ENCODE measurements at places on chromosomes 11 and 22. TPM values are rescaled to one million over a fixed set of nuclear protein-coding genes. Genes with fewer than 3 reads are reported as not detected.

GRCh38 chr11:75302371-75302770, 49.1 kb downstream of the ARRB1 start:
- no peak for DNase-seq

DNA sequence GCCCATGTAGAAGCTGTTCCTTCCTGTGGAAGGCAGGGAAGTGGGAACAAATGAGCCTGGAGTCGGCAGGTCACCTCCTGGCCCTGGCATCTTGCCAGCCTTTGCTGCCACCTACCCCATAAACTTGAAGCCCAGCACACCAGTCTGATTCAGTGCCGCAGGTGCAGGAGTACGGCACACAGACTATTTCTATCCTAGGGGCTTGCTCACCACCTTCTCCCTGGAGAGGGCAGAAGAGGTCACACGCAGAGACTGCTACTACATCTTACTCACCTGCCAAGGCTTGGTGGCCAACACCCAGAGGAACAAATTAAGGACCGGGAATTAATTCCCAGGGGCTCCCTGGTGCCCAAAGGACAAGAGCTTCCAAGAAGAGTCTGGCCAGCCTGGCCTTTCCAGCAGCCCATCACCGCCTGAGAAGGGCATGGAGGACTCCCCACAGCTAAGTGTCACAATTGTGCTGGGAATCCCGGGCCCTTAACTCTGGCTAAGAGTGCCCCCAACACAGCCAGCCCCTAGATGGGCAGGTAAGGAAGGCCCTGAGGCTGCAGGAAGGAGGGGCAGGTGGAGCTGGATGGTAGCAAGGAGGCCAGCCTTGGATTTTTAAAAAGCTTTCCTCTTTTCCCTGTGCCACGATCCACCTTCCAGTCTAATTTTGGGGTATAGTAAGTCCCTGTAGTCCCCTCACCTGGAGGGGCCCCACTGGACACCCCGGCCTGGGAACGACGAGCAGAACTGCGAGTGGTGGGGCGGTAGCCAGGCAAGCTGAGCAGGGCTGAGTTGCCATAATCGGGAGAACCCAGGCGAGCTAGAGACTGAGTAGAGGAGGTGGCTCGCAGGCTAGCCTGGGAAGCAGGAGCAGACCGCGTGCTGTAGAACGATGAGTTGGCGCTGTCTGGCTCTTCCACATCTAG, 6.9 kb downstream of the IL18BP start:
- no peak for DNase-seq

GRCh38 chr11:83642500-83642899, 356.3 kb upstream of the CCDC90B start:
- DNase-seq = no peak

GRCh38 chr11:122181372-122181771, 65.4 kb upstream of the BLID start:
- DNase-seq = no peak

GRCh38 chr11:8225589-8226036, 38.1 kb downstream of the LMO1 start:
- peak; percentile 41 for DNase-seq

GRCh38 chr11:112931703-112932102, 29.5 kb upstream of the NCAM1 start:
- no peak for DNase-seq

The ZBED5 gene
- 29.1 TPM for total RNA-seq

The GLB1L2 gene
- total RNA-seq = not detected

The MAPK11 gene
- 1.8 TPM for total RNA-seq

The HSD17B12 gene
- total RNA-seq = 68.2 TPM

GRCh38 chr22:26324150-26324549, 104.9 kb upstream of the ASPHD2 start:
- DNase-seq = no peak

The BEST1 gene
- 0.10 TPM for total RNA-seq

- no peak for DNase-seq
Observed at GRCh38 chr22:21766691-21767462, 31.3 kb upstream of the YPEL1 start.

The SYT12 gene
- under 0.01 TPM for total RNA-seq

The MN1 gene
- total RNA-seq = 1.7 TPM

GRCh38 chr22:43600265-43600664, 188.5 kb downstream of the MPPED1 start:
- no peak for DNase-seq

The FAR1 gene
- 44.7 TPM for total RNA-seq

GRCh38 chr11:79437981-79438630, 2.7 kb downstream of the TENM4 start:
- DNase-seq = peak; percentile 72

DNA sequence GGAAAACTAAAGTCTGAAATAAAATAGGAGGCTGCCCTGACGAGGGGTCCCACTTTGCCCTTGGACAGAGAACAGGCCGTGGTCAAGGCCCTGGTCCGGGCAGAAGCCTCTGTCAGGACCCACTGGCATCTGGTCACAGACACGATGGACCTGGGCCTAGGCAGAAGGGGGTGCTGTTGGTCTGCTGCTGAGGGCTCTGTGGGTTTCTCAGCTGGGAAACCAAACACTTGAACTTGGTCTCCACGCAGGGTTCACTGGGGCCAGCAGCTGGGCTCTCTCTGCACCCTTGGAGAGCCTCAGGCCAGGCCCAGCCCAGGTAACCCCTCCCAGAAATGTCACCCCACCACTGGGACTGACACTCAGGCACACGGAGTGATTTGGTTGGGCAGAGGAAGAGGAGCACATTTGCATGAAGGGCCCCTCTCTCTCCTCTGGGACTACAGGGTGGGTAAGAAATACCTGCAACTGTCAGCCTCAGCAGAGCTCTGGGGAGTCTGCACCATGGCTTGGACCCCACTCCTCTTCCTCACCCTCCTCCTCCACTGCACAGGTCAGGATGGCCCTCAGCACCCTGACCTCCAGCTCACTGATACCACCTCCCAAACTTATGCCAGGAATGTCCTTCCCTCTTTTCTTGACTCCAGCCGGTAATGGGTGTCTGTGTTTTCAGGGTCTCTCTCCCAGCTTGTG, 48.1 kb upstream of the TOP3B start:
- no peak for DNase-seq

The OR52I2 gene
- total RNA-seq = not detected

DNA sequence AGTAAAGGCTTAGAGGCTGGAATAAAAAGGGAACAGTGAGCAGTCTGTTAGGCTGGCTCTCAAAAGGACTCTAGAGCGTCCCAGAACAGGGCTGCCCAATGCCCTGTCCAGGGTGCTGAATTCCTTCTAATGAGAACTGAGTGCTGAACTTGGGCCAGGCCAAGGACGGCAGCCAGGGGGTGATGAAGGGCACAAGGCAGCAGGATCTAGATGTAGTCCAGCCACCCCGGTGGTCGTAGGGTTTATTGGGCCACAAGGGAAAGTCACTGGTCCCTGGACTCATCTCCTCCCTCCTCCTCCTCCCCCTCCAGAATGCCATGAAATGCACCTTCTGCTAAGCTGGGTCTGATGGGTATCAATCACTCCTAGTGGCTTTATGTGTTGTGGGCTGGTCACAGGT, 19.2 kb downstream of the NPTXR start:
- DNase-seq = peak; percentile 68

GRCh38 chr11:130475426-130476053, 27.1 kb downstream of the ADAMTS15 start:
- peak; percentile 72 for DNase-seq

- DNase-seq = no peak
Observed at GRCh38 chr22:35103761-35104160, 37.8 kb downstream of the ISX start.

DNA sequence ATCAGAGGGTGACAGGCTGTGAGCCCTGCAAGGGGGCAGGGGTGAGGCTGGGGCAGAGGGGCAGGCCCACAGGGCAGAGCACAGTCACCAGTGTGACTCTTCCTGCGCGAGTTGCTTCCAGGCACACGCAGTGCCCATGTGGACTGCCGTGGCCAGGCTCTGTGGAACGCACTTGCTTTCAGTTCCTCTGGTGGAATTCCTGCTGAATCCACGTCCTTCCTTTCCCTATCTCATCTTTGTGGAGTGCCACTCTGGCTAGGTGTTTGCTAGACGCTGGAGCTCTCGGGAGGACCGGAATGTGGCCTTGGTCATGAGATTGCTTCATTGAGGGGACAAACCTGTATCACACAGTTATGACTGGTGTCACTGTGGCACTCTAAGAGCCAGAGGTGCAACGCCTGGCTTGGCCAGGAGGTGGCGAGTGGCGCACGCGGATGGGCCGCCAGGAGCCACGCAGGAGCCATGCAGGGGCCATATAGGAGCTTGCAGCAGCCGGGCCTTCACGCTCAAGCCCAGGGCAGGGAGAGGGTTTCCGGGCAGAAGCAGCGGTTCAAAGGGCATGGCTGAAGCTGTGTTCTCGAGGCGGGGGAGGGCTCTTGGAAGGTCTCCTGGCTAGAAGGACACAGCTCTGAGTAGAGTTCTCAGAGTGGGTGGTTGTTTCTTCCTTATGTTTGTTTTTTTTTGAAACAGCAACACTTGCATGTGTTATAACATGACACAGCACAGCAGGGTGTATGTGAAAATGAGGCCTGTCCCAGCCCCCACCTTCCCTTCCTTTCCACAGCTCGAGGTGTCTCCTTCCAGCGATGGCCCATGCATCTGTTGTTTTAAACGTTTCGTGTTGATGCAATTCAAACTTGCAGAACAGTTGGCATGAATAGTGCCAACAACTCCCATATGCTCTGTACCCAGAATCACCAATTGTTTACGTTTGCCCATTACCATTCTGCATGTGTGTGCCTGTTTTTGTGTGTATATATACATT, 36.2 kb downstream of the TBC1D22A start:
- DNase-seq = peak; percentile 60

- peak; percentile 72 for DNase-seq
Observed at GRCh38 chr11:16613512-16614381, 124.7 kb upstream of the C11orf58 start.

DNA sequence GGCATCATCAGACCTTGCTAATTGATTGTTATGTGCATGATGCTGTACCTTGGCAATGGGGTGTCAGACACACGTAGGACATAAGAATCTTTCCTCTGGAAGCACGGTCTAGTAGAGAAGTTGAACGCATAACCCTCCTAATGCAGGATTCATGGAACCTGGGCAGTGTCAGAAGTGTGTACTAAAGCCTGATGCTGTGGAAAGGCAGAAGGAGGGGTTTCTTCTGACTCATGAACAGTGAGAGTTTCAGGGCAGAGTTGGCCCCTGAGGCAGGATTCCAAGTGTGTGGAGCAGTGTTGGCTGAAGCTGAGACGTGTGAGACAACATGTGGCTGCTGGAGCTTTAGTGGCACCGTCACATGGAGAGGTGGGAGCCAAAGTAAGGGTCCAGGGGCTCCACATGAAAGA, 3.5 kb downstream of the PANX1 start:
- DNase-seq = peak; percentile 95

GRCh38 chr22:29071261-29072045, 1.4 kb upstream of the KREMEN1 start:
- no peak for DNase-seq

The BBOX1 gene
- 0.39 TPM for total RNA-seq

The APLNR gene
- total RNA-seq = not detected
